Renal pelvis (tissue), 12 donors: ENCODE measurements at places on chromosomes 12 and 14. TPM values are rescaled to one million over a fixed set of nuclear protein-coding genes. Genes with fewer than 3 reads are reported as not detected.

GRCh38 chr12:47145188-47145587 lies 65.4 kb upstream of the AMIGO2 start:
- DNase-seq: no peak

DNA sequence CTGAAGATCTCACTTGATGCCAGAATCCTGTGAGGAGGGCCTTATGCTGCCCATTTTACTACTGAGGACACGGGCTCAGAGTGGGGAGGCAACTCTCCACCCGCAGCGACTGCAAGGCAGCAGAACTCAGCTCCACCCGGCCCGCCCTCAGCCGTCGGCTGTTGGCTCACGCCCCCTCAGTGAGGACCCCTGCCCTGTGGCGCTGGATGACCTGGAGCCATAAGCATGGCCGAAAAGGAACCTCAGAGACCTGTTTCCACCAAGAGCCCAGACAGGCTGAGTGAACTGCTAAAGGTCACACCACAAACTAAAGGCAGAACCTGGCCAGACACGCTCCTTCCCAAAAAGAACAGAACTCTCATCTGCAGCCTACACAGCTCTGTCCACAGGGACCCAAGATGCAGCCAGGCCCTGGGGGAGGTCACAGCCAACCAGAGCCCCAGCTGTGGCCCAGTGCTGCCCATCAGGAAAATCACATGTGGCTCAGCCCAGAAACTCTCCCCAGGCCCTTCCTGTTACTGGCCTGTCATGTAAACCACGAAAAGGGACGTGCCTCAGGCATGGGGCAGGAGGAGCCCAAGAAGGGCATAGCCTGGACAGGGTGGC lies 32.8 kb downstream of the CCNK start:
- no peak for DNase-seq

The KIF21A gene
- 37.5 TPM for polyA plus RNA-seq

DNA sequence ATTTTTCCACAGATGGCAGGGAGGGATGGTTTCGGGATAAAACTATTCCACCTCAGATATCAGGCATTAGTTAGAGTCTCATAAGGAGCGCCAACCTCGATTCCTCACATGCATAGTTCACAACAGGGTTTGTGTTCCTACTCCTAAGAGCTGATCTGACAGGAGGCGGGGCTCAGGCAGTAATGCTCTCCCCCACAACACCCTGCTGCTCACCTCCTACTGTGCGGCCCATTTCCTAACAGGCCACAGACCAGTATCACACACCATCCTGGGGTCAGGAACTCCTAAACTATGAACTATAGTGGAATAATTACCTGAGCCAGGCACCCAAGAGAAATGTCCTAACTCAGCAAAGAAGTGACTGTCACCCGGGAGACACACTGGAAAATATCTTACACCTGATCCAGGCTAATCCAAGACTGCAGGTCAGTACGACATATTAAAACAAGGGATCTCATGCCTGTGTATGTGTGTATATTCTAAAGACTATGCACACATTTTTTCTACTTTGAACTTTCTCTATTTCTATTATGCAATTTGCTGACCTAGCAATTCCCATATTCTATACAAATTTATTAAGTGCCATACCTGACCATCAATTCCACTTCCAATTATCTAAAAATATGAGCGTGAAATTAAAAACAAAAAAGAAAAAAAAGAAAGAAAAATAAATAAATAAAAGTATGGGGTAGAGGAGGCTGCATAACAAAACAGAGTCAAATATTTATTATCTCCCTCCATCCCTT lies 4.7 kb downstream of the NAA25 start:
- no peak for DNase-seq

DNA sequence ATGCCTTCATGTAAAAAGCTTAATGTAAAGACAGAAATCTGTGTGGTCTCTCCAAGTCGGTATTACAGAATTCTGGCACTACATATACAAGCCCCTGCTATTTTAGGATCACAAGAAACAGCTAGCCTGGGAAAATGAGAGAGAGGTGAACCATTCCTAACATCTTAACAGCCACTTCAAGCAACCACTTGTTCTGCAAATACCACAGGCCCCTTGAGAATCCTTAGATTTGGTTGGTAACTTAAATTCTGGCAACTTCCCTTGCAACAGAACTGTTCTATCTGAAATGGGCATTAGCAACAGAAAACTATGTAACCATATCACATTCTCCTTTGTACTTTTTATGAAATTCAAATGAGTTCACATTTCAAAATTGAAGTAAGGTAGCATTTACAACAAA lies 68.5 kb downstream of the SPPL3 start:
- DNase-seq: no peak
